ENCODE measurements at places on chromosomes 1 and 21.

DNA sequence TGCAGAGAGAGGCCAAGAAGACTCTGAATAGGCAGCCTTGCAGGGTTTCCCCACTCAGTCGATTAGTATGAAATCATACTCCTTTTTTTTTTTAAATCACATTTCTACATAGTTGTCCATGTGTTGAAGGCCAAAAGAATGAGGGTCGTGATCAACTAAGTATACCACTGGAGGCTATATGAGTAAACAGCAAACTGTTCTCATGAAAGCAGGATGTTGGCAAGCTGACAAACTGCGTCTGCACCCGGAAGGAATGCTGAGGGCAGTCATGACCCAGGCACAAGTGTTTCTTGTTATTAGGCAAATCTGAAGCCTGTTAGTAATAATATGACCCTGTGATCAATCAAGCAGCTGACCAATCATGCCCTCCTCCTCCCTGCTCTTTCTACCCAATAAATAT is 213.2 kb downstream of the USH2A start:
- DNase-seq = no peak

DNA sequence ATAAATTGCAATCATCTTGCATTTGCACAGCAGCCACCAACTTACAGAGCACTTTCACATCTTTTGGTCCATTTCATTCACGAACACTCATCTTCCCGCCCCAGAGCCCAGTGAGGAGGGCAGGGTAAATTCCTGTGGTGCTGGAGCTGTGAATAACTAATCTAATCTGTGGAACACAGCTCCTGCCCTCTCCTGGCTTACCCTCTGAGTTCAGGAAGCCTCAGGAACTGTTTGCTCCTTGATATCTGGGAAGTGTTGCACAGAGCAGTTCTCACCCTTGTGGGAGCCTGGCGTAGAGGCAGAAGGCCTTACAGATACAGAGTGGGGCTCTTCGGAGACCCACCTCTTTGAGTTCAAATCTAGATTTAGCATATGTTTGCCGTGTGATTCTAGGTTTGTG is 11.6 kb upstream of the RD3 start:
- DNase-seq = no peak

DNA sequence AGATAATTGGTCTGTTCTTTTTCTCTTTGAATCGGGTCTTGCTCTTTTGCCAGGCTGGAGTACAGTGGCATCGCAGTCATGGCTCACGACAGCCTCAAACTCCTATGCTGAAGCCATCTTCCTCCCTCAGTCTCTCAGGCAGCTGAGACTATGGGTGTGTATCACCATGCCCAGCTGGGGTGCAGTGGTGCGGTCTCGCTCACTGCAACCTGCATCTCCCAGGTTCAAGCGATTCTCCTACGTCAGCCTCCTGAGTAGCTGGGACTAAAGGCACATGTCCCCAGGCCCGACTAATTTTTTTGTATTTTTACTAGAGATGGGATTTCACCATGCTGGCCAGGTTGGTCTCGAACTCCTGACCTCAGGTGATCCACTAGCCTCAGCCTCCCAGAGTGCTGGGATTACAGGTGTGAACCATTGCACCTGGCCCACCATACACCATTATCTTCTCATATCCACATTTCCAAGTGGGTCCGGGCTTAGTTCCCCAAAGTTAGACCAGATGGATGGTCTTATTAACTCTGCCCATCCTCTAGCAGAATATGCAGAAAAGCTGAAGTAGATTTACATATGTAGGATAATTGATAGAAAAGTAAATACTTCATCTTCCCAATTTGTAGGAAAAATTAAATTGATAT is 13.1 kb downstream of the CCDC17 start:
- DNase-seq = no peak

- DNase-seq = no peak
Observed at GRCh38 chr1:109589679-109590078, 29.7 kb downstream of the GNAT2 start.

- peak; percentile 79 for DNase-seq
Observed at GRCh38 chr1:19799230-19800075, at the start of gene TMCO4. Gene TMCO4 (minus strand): TSS chr1:19799916. CDS start chr1:19780758, 19,158 bp downstream.

DNA sequence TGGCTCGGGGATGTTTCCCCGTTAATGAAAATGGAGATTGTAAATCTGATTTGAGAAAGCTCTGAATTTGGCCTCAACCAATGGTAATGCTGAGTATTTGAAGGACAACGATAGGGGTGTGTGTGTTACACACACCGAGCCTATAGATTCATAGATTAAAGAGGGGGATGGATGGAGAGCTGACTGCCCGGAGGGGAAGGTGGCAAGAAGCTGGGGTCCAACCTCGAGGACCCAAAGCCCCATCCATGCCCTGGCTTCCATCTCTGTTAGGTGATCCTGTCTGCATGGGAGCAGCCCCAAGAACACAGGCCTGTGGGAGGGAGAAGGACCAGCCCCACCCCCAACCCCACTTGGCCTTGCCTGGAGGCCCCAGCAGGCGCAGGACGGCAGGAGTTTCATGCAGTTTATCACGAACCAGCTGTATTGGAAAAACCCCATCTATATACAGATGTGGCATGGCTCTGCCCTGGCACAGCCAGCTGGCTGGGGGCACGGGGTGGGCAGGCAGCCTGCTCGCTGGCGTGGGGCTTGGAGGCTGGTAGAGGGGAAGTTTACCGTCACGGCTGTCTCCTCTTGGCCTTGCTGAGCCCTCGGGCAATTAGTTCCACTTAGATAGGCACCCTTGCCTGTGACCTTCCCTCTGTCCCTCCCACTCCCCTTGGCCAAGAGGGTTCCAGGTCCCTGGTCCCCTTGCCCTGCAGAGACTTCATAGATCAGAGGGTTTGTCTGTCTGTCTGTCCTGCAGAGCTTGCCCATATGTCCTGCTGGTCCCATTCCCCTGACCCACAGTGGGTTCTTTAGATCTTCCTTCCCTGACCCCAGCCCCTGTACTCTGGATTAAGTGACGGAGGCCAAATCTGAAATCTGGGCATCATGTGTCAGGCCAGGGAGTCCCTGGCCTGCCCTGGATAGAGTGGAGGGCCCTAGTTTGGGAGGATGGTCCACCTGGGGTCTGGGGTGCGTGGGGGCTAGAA is 3.0 kb downstream of the HSPB7 start:
- peak; percentile 56 for DNase-seq

- DNase-seq = peak; percentile 22
Observed at GRCh38 chr1:21956720-21957552, 19.8 kb upstream of the HSPG2 start.

DNA sequence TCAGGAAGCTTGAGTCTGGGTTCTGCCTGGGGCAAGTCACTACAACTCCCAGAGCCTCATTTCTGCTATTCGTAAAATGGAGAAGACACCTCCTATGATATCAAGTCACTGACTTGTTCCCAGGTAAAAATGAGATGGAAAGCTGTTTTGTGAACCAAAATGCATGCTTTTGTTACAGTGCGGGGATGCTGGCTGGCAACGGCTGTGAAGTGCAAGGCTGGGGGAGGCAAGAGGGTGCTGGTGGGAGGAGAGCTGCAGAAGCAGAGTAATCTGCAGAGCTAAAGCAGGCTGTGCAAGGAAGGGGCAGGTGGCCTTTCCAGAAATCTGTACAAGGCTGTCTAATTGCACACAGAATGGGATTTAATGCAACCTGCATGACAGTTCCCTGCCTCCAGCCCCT is 150.9 kb downstream of the CNIH3 start:
- no peak for DNase-seq

GRCh38 chr1:21267191-21268077 is 22.8 kb downstream of the ECE1 start:
- no peak for DNase-seq

DNA sequence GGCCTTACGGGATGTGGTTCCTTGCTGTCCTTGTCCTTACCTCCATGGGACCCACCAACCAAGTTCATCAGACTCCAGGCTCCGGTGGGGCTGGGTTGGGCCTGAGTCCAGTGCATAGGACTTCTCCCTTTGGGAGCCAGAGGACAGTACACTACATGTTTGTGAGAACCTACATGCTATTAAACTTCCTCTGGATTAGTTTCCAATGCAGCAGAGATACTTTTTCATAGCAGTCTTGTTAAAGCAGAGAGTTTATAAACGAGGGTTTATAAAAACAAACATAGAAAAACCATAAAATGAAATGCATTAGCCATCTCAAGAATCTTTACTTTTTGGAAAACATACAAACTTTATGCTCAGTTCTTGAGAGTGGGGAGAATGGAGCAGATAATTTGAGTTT is 33.4 kb downstream of the INKA2 start:
- no peak for DNase-seq

- no peak for DNase-seq
Observed at GRCh38 chr1:166378805-166379204, 212.0 kb upstream of the FAM78B start.

DNA sequence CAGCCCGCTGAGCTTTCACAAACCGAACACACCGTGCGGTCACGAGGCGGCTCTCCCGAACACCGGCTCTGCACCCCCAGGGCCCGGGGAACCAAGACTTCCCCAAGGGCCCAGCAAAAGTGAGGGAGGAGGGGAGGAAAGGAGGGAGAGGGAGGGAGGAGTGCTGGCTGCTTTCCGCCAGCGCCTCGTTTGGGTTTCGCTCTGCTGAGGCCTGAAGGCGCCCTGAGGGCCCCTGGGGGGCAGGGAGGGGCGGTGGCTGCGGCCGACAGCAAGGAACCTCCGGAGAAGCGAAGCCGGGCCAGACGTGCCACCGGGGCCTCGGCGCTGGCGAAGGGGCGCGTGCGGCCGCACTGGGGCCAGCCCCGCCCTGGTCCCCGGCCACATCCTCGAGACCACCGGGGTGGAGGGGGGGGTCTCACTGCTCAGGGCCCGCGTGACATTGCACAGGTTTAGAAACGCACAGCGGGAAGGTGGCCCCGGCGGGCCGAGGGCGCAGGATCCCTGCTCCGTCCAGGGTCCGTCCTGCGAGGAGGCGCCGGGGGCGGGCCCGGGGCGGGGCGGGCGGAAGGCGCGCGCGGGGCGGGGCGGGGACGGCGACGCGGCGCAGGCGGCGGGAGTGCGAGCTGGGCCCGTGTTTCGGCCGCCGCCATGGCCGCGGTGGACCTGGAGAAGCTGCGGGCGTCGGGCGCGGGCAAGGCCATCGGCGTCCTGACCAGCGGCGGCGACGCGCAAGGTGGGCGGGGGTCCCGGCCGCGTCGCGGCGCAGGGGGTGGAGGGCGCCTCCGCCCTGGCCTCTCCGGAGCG is at the start of gene PFKL:
Gene PFKL, plus strand, starts transcription at position 596 of the 804 bp plus-strand sequence. Its CDS starts 53 bp downstream, at position 649.
- peak; percentile 75 for DNase-seq

Data from hematopoietic multipotent progenitor cell treated with erythropoietin and hydrocortisone succinate and interleukin-3 and kit ligand, for 6 days (in vitro differentiated cells).